ENCODE measurements at places on chromosomes 2 and 18.

DNA sequence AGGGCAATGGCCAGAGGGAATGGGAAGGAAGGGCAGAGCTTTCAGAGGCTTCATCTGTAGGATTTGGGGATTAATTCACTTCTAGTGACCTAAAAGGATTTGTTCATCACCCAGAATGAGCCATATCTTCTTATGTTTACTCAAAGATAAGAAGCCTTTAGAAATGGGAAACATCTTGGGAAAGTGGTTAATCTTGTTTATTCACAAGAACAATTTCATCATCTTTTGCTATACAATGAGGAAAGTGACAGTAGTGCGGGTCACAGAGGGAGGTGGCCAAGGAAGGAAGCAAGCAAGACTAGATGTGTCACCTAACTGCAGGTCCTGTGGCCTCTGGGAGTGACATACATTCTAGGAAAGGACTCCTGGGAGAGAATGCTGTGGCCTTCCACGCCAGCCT, 140.4 kb upstream of the ALPP start:
- no peak for DNase-seq

GRCh38 chr2:238873381-238873801, 25.5 kb downstream of the TWIST2 start:
- DNase-seq: no peak

GRCh38 chr2:217980036-217980435, 22.8 kb downstream of the TNS1 start:
- DNase-seq: no peak

GRCh38 chr2:144937910-144938709, 418.2 kb upstream of the ZEB2 start:
- DNase-seq: no peak

- peak; percentile 81 for DNase-seq
Measured at GRCh38 chr2:20822535-20823490, at the start of gene LDAH. Gene LDAH, minus strand, starts transcription at chr2:20823101. Its CDS starts 21,638 bp downstream, at chr2:20801463.

DNA sequence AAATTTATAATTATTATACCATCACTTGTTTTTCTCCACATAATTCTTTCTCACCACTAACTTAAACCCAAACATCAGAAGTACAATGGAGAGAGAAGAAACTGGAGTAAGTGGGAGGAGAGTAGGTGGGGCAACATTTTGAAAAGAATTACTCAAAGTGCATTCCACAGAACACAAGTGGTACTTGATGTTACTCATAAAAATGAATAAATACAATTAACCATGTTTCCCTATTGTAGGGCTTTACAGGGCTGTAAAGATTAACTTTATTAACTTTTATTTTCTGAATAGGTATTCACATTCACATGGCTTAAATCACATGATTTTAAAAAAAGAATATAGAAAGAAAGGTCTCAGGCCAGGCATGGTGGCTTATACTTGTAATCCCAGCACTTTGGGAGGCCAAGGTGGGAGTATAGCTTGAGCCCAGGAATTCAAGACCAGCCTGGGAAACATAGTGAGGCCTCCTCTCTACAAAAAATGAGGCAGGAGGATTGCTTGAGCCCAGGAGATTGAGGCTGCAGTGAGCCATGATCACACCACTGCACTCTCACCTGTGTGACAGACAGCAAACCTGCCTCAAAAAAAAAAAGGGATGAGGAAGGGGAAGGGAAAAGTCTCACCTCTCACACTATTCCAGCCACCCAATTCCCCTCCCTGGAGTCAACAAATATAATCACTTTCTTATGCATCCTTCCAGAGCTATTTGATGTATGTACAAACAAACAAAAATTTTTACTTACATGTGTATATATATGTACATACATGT, 47.1 kb downstream of the KCNG3 start:
- DNase-seq: no peak

GRCh38 chr2:43230951-43231827, 4.8 kb upstream of the ZFP36L2 start:
- no peak for DNase-seq

DNA sequence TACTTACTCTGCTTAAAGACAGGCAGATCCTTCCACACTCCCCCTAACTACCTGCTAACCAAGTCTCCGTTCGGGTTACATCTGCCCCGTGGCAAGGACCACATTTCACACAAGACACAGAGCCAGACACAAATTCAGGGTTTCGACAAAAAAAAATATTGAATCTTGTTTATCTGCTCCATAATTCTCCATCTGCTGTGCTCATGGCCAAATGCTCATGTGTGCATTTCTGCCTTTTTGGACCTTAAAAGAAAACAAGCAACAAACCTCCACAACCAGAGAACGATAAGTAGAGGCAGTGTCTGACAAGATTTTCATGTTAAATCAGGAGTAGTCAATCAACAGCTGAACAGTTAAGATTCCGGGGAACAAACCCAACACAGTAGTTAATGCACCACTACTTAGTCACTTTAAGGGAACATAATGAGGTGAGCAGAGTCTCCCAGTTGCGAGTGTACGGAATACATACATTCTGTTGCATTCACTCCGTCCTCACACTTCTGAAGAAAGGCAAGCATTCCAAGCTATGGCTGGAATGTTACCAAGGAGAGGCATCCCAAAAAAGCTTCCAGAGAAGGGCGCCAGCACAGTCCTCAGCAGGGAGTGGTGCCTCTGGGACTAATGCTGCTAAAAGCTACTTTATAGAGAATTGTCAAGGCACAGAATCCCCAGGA, 121.0 kb downstream of the ANKRD44 start:
- DNase-seq: no peak

GRCh38 chr2:112187805-112188596, 49.8 kb downstream of the FBLN7 start:
- DNase-seq: peak; percentile 68

GRCh38 chr2:216664593-216665034, 30.7 kb downstream of the IGFBP5 start:
- DNase-seq: no peak

DNA sequence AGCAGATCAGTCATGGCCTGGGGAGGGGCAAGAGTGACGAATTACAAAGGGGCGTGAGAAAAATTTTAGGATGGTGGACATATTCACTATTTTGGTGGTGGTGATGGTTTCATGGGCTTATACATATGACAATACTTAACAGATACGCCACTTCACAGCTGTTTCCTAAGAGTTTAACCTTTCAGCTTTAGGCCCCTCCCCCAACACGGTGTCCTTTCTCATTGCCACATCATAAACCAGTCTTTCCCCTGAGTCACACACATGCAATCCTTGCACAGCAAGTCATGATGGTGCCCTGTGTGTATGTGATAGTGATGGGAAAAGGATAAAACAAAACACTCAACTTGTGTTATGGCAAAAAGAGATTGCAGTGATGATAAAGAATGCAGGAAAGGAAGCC, 47.6 kb upstream of the IL1R1 start:
- no peak for DNase-seq

DNA sequence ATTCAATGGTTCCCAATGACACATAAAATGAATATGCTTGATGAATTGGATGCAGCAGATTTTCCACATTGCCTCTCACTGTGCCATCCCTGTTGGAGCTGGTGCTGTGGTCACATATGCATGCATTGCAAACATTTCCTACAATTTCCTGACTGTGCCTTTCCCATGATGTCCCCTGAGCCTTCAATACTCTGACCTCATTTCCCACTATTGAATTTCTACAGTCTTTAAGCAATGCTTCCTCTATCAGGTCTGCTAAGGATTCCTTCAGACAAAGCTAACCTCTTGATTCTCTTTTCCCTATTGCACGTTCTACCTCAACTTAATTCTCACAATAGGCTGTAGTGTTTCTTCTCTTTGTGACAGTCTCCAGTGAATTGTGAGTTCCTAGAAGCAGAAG, 342.5 kb upstream of the CRIM1 start:
- no peak for DNase-seq

DNA sequence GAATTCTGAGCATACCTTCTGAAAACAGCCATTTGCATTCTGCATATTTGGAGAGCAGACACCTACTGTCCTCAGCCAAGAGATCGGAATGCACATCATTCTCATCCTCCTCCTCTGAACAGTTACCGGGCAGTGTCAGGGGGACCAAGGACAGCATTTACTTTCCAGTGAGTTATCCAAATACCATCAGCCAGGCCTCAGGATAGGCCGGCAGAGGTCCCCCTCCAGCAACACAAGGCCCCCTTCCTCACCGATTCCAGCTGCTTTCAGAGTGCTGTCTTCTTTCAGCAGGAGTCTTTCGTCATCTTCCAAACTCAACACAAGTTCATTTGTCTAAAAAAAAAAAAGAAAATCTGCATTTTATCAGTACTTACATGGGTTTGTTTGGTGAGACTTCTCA, 55.3 kb downstream of the C2orf76 start:
- DNase-seq: no peak

DNA sequence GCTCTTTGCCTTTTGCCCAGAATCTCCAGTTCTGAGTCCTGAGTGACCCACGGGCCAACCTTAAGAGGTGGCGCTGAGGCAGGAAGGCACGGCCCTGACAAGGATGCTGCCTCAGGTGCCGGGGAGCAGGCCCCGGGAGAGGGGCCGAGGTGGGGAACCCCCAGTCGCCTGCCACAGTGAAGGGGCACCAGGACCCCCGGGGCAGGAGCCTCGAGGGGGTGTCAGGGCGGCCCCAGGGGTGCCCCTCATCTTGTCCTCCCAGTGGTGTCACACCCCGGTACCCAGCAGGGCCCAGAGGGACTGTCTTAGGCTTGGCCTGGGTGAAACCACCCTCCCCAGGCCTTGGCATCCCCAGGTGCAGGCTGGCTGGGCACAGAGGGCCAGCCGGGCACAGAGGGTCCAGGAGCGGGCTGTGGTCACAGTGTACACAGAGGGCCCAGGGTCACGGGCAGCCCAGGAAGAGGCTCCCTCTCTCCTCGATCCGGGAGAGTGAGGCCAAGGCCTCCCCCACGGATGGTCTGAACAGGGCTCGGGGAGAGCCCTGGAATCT, 1.0 kb downstream of the PDCD1 start:
- no peak for DNase-seq

DNA sequence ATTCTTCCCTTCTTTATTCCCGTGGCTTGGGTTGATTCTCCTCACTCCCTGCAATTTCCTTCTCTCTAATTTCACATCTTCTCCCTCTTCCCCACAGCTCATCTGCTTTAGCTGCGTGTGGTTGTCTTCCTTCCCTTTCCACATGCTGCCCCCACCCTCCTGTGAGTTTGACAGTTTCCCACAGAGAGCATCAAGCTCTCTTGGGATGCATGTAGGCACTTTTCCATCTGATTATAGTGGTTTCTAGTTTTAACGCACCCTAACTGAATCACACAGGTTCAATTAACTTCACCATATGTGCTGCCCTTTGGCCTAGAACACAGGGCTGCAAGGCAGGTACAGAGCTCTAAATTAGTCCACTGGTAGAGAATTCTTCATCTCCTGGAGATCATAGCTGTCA, 110.5 kb downstream of the TACR1 start:
- no peak for DNase-seq
